ENCODE measurements at places on chromosomes 1 and 21. TPM values are rescaled to one million over a fixed set of nuclear protein-coding genes. Genes with fewer than 3 reads are reported as not detected.

GRCh38 chr1:225450491-225451191 is 22.8 kb upstream of the LBR start:
- no peak overlapping the region for H3K27ac ChIP-seq
- peaks cover 20% of the 10 kb centered on the region for H3K4me1 ChIP-seq
- H3K27me3 ChIP-seq, result no peaks in the 10 kb centered on the region

GRCh38 chr1:72281144-72281543 is 1.2 kb downstream of the NEGR1 start:
- peaks cover 7% of the 10 kb centered on the region for H3K27me3 ChIP-seq
- no peaks in the 10 kb centered on the region for H3K4me1 ChIP-seq
- no peak for DNase-seq
- peak overlapping the region; percentile 82 for H3K27ac ChIP-seq
- peak overlapping the region; percentile 49 for H3K4me3 ChIP-seq
- H3K36me3 ChIP-seq, result no peaks in the 10 kb centered on the region

DNA sequence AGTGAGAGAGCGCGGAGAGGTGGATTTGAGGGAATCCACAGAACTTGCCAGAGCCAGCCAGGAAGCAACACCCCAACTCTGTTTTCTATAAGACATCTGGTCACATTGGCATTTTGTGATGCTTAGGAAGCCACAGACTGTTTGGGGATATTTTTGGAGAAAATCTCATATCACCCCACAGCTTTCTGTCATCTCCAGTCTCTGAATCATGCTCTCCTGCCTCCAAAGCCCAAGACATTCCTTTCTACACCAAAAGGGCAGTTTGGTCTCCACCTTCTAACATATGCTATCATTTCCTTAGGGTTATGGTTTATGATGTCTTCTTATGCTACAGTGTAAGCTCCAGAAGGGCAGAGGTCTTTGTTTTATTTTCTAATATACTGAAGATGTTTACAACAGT is 14.4 kb upstream of the BCL10 start:
- DNase-seq, result no peak
- H3K36me3 ChIP-seq, result no peaks in the 10 kb centered on the region
- no peak overlapping the region for H3K27ac ChIP-seq
- no peak overlapping the region for H3K4me3 ChIP-seq
- no peaks in the 10 kb centered on the region for H3K4me1 ChIP-seq

DNA sequence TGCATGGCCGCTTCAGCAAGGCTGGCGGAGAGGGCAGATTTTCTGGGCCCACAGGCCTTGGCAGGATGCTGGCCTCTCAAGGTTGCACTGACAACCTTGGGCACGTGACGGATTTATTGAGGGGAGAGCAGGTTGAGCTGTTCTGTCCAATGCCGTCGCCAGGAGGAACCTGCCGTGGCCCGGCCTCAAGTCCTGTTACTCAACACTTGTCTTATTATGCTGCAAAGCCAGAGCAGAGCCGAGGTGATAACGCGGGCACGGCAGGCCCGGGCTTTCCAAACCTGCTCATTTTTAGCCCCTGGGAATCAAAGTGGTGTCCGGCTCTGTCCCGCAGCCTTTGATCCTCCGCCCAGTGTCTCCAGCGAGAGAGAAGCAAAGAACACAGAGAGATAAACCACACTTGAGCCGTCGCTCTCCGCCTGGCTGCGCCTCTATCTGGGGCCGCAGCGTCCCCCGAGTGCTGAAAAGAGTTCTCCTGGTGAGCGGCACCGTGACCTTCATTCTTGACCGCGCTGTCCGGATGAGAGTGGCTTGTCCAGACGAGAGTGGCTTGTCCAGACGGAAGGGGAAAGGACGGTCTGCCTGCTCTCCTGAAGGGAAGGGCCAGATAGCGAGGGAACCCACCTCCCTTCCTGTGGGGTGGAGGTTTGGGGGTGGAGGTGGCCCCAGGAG is 162.3 kb upstream of the ARHGEF16 start:
- H3K36me3 ChIP-seq, result no peaks in the 10 kb centered on the region
- no peaks in the 10 kb centered on the region for H3K27me3 ChIP-seq
- no peak overlapping the region for H3K4me3 ChIP-seq
- no peak for DNase-seq
- no peak overlapping the region for H3K27ac ChIP-seq

GRCh38 chr1:12811409-12811784 is 19.8 kb downstream of the PRAMEF11 start:
- DNase-seq, result no peak
- no peak overlapping the region for H3K4me3 ChIP-seq
- no peaks in the 10 kb centered on the region for H3K36me3 ChIP-seq
- no peak overlapping the region for H3K27ac ChIP-seq
- H3K4me1 ChIP-seq, result no peaks in the 10 kb centered on the region
- H3K27me3 ChIP-seq, result no peaks in the 10 kb centered on the region

DNA sequence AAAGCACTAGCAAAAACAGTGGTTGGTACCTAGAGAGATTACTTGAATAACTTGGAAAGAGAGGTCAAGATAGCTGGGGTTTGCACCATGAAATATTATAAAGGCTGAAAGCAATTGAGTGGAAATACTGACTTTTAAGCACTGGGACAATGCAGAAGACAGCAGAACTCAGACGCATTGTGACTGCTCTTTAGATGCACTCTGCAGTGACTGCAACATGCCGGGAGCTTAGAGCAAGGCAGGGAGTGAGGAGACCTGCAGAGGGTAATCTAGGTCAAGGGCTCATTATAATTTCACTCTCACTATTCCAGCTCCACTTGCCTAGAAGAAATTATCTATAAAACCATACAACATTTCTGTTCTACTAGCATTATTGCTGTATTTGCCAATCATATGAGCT is 36.6 kb downstream of the OLFM3 start:
- H3K4me1 ChIP-seq, result no peaks in the 10 kb centered on the region
- no peak for DNase-seq
- H3K27me3 ChIP-seq, result no peaks in the 10 kb centered on the region
- H3K36me3 ChIP-seq, result no peaks in the 10 kb centered on the region
- no peak overlapping the region for H3K4me3 ChIP-seq
- no peak overlapping the region for H3K27ac ChIP-seq

DNA sequence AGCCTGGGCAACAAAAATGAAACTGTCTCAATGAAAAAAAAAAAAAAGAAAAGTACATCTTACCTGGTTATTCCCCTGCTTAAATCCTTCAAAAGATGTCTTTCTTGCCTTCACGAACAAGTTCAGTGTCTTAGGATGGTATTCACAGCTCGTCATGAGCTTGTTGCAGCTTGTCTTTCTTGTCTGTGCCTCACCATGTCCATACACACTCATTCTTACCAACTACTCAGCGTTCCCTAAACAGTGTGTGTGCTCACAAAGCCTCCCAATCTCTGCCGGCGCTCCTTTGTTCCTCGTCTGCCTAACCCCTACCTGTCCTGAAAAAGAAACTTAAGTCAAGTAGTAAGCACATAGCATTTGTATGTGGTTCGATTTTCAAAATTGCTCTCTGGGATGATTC is 31.1 kb downstream of the UBE4B start:
- no peaks in the 10 kb centered on the region for H3K36me3 ChIP-seq
- H3K27ac ChIP-seq, result no peak overlapping the region
- no peaks in the 10 kb centered on the region for H3K27me3 ChIP-seq

- no peak overlapping the region for H3K4me3 ChIP-seq
- H3K4me1 ChIP-seq, result no peaks in the 10 kb centered on the region
- no peaks in the 10 kb centered on the region for H3K27me3 ChIP-seq
- no peak overlapping the region for H3K27ac ChIP-seq
Observed at GRCh38 chr1:83996621-83997020, 2.3 kb downstream of the TTLL7 start.

GRCh38 chr1:193766329-193766728 is 579.9 kb upstream of the B3GALT2 start:
- no peak overlapping the region for H3K4me3 ChIP-seq
- no peaks in the 10 kb centered on the region for H3K36me3 ChIP-seq
- H3K27me3 ChIP-seq, result no peaks in the 10 kb centered on the region

GRCh38 chr1:14610761-14611160 is 12.3 kb downstream of the KAZN start:
- H3K4me1 ChIP-seq, result no peaks in the 10 kb centered on the region
- no peak overlapping the region for H3K27ac ChIP-seq
- H3K27me3 ChIP-seq, result no peaks in the 10 kb centered on the region
- no peak for DNase-seq
- H3K36me3 ChIP-seq, result no peaks in the 10 kb centered on the region

DNA sequence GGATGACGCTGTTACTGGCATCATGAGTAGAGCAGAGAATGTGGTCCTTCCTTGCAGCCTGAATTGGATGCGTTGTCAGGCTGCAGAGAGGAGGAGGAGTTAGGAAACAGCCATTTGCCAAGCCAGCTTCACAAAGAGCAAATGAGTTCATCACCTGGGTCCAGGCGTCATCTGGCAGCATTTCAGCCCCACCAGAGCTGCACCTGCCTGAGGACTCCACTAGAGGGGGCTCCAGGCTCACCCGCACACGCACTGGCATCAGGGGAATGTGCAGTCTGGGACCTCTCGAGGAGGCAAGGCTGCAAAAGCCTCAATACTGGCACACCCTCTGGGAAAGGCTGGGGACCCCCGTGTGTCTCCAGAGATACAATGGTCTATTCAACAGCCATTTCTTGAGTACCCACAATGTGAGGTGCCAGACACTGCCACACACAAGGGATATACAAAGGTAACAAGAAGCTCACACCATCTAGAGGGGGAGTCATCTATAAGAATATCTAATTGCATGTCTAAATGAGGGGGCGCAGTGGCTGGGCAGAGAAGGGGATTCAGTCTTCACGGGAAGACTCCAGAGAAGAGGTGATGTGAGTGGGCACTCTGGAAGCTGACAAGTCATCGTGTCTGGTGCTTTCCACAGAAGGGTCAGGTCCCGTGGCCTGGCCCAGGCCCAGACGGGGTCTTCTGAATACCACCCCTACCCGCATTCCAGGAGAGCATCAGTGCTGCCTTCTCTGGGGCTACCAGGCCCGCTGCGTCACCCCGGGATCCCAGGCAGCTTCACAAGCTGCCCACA is 53.5 kb upstream of the CNTN2 start:
- no peak overlapping the region for H3K4me3 ChIP-seq
- H3K36me3 ChIP-seq, result no peaks in the 10 kb centered on the region
- H3K27ac ChIP-seq, result no peak overlapping the region
- no peaks in the 10 kb centered on the region for H3K27me3 ChIP-seq

- DNase-seq, result no peak
- no peaks in the 10 kb centered on the region for H3K4me1 ChIP-seq
- H3K27ac ChIP-seq, result no peak overlapping the region
- H3K4me3 ChIP-seq, result no peak overlapping the region
- H3K27me3 ChIP-seq, result no peaks in the 10 kb centered on the region
- H3K36me3 ChIP-seq, result no peaks in the 10 kb centered on the region
Observed at GRCh38 chr1:187817782-187818181, 989.0 kb downstream of the PLA2G4A start.

- H3K27ac ChIP-seq, result peak overlapping the region; percentile 83
- H3K4me1 ChIP-seq, result no peaks in the 10 kb centered on the region
- H3K36me3 ChIP-seq, result no peaks in the 10 kb centered on the region
- DNase-seq, result peak; percentile 77
- peak overlapping the region; percentile 44 for H3K4me3 ChIP-seq
Observed at GRCh38 chr1:228459091-228459993, 27.8 kb upstream of the RNF187 start.

DNA sequence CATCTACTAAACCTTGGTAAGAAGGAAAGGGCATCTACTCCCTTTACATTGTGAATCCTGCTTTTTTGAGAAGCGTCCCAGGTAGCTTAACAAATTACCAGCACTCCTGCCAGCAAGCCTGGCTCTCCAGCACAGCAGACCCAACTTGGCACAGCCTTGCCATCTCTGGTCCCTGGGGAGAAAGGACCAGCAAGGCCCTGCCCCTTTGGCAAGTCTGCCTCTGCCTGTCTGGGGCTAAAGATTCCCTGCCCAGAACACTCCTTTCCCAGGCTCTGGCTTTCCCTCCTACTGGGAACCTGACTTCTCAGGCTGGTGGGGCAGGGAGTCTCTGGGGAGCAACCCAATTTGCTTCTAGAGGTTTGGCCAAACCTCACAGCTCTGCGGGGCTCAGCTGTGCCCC is 68.5 kb downstream of the ATP2B4 start:
- H3K4me1 ChIP-seq, result peaks cover 6% of the 10 kb centered on the region
- H3K27ac ChIP-seq, result no peak overlapping the region
- H3K36me3 ChIP-seq, result no peaks in the 10 kb centered on the region
- no peak for DNase-seq
- H3K4me3 ChIP-seq, result no peak overlapping the region
- no peaks in the 10 kb centered on the region for H3K27me3 ChIP-seq

GRCh38 chr1:183310753-183311479 is 107.3 kb downstream of the NMNAT2 start:
- no peak for DNase-seq
- no peaks in the 10 kb centered on the region for H3K27me3 ChIP-seq
- H3K4me1 ChIP-seq, result no peaks in the 10 kb centered on the region
- H3K4me3 ChIP-seq, result no peak overlapping the region

- H3K27me3 ChIP-seq, result no peaks in the 10 kb centered on the region
- no peak for DNase-seq
- no peak overlapping the region for H3K27ac ChIP-seq
- no peak overlapping the region for H3K4me3 ChIP-seq
- H3K36me3 ChIP-seq, result no peaks in the 10 kb centered on the region
Observed at GRCh38 chr1:215198021-215198420, 115.5 kb downstream of the KCNK2 start.

GRCh38 chr1:232316864-232317263 is 313.1 kb downstream of the SIPA1L2 start:
- H3K27ac ChIP-seq, result no peak overlapping the region
- H3K36me3 ChIP-seq, result no peaks in the 10 kb centered on the region
- DNase-seq, result no peak

GRCh38 chr1:55140137-55140536 is 75.0 kb downstream of the USP24 start:
- no peaks in the 10 kb centered on the region for H3K27me3 ChIP-seq
- no peaks in the 10 kb centered on the region for H3K4me1 ChIP-seq
- no peak overlapping the region for H3K27ac ChIP-seq
- H3K36me3 ChIP-seq, result peaks cover 7% of the 10 kb centered on the region

GRCh38 chr1:98196012-98196411 is 275.2 kb upstream of the DPYD start:
- H3K27me3 ChIP-seq, result no peaks in the 10 kb centered on the region
- no peaks in the 10 kb centered on the region for H3K36me3 ChIP-seq
- H3K27ac ChIP-seq, result no peak overlapping the region
- H3K4me3 ChIP-seq, result no peak overlapping the region
- DNase-seq, result no peak
- H3K4me1 ChIP-seq, result no peaks in the 10 kb centered on the region

The FAM72C gene
- total RNA-seq, result 2.8 TPM

The IL20 gene
- not detected for total RNA-seq

The THEM5 gene
- not detected for total RNA-seq

The DRAXIN gene
- total RNA-seq, result 0.05 TPM

The CYP2J2 gene
- total RNA-seq, result 56.8 TPM

The SMIM1 gene
- total RNA-seq, result 2.4 TPM

The S100A5 gene
- total RNA-seq, result not detected

The SERPINC1 gene
- 1.8 TPM for total RNA-seq

The MFSD2A gene
- 27.2 TPM for total RNA-seq

The NPHP4 gene
- 6.2 TPM for total RNA-seq

The DDX20 gene
- total RNA-seq, result 11.5 TPM

The VTCN1 gene
- not detected for total RNA-seq

The DIO1 gene
- 0.32 TPM for total RNA-seq

The RORC gene
- 20.5 TPM for total RNA-seq

The PROX1 gene
- 14.7 TPM for total RNA-seq

The HUNK gene
- 7.2 TPM for total RNA-seq
